Cerebellar cortex (tissue), 1 donor: ENCODE measurements at places on chromosomes 6 and 20.

DNA sequence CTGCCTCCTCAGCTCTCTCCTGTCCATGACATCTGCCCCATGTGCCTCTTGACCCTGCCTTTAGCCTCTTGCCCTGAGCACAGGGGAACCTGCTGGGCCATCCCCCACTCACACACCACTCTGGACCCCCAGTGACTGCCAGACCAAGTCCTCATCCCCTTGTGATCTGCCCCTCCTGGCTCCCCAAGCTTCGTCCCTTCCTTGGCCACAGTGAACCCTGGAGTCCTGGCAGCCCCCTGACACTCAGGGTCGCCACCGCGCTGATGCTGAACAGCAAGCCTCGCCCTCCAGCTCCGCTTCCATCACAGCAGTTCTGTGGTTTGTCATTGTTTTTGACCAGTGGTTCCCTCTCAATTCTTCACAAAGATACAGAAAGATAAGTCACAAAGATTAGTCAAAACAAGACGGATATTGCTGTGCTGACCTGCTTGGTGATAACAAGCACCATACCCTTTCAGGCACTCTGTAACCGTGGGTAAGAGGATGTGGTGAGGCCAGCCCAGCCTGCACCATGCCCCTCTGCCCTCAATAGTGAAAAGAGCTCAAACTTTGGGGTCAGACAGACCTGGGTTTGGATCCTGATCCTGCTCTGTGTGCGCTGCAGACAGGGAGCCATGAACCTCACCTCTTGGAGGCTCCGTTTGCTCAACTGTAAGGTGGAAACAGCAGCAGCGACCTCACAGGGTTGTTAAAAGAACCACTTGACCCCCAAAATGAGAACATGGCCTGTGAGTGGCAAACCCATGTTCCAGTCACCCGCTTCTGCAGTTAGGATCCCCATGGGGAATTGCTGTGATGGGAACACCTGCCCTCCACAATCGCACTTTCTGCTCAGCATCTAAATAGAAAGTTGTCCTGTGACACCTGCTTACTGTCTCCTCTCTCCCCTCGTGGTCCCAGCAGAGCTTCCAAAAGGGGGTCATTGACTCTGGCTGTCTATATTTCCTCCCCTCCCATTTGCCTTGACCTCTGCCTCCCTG is 114.5 kb downstream of the TOX2 start:
- no peak for DNase-seq

GRCh38 chr20:61680096-61680495 is 385.6 kb downstream of the TAF4 start:
- no peak for DNase-seq

DNA sequence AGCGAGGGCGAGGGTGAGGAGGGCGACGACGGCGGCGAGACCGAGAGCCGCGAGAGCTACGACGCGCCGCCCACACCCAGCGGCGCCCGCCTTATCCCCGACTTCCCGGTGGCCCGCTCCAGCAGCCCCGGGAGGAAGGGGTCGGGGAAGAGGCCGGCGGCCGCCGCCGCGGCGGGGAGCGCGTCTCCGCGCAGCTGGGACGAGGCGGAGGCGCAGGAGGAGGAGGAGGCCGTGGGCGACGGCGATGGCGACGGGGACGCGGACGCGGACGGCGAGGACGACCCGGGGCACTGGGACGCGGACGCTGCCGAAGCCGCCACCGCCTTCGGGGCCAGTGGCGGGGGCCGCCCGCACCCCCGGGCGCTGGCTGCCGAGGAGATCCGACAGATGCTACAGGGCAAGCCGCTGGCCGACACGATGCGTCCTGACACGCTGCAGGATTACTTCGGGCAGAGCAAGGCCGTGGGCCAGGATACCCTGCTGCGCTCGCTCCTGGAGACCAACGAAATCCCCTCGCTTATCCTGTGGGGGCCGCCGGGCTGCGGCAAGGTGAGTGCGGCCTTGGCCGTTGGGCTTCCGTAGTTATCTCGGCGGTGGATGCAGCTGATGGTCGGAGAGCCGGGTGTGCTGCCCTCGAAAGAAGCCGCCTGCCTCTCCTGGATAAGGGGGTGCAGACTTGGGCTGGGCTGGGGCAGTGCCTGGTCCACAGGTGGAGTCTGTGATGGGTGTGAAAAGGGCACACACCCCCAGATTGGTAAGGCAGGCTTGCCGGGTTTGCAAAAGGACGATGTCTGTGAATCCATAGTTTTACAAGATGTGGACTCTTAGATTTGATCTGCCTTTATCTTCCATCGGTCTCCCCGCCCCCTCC is 938 bp downstream of the WRNIP1 start:
- no peak for DNase-seq

GRCh38 chr6:154814063-154814462 is 80.8 kb downstream of the SCAF8 start:
- no peak for DNase-seq

DNA sequence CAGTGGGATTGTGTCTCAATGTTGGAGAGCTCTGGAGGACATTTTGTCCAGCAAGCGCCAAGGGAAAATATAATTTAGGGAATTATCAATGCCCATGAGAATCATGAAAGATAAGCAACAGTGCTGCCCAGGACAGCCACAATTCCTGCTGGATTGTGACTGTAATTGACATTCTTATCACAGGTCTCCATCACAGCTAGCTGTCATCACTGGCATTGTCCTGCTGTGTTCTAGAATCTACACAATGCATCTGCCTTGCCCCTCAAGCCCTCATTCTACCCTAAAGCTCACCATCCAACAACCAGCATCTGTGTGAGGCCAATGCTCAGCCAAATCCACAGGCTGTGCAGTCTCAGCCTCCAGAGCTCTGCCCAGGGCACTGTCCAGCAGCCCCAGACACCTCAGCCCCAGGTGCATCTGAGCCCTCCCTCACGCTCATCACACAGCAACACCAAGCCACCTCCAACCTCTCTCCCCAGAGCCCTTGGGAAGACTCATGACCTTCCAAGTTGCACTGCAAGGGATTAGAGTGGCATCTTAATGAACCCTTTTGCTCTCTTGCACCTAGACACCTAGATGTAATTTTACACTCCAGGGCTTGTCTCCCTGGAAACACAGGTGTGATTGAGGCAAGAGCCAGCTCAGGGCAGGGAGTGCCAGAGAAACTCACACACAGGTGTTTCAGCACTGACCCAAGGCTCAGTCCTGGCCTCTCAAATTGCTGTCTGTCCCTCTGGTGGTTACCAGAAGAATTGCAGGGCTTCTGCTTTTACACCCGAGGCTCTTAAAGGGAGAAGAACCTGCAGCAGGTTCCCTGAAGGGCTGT is 85.2 kb upstream of the PHACTR3 start:
- DNase-seq = peak; percentile 78

- no peak for DNase-seq
Observed at GRCh38 chr6:20440296-20440695, 38.6 kb downstream of the E2F3 start.

DNA sequence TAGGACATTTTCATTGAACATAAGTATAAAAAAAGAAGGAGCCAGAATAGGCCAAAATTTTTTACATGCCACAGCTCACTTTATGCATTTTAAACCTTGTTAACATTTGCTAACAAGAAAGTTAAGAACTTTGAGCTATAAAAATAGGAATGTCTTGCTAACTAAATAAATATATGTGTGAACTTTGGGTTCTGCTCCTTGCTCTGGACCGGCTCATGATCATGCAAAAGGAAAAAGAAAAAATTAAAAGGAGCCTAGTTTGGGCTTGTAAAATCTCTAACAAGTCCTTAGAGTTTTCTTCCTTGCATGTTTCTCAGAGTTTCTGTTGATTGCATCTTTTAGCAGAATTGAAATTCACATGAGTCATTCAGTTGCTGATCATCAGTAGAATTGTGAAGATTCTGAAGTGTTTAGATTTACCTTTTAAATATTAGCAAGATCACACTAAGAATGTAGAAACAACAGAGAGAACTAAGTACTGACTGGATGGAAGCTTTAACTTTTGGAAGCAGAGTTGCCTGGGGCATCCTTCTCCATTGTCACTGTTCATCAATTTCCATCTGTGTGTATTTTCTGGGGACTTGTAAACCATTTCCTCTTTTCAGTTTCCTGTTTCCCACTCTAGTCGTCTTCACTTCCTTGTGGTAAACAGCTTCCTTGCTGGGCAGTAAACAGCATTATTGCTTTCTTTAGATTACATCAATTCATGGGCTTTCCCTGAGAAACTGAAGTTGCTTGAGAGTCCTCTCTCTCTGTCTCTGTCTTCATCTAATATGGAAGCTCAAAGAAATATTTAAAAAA is 458.4 kb upstream of the BTBD3 start:
- no peak for DNase-seq

- DNase-seq = no peak
Observed at GRCh38 chr6:97626671-97627441, 343.8 kb upstream of the MMS22L start.

GRCh38 chr6:140590641-140591040 is 1216.2 kb upstream of the CITED2 start:
- DNase-seq = no peak

GRCh38 chr6:131976545-131977061 is 25.4 kb upstream of the CCN2 start:
- no peak for DNase-seq

- DNase-seq = no peak
Observed at GRCh38 chr6:41080621-41081020, 7.8 kb downstream of the NFYA start.

GRCh38 chr20:4809707-4810106 is 88.0 kb downstream of the PRND start:
- DNase-seq = no peak

GRCh38 chr6:170176136-170176897 is 114.6 kb downstream of the DLL1 start:
- no peak for DNase-seq

GRCh38 chr6:77502981-77503380 is 39.7 kb upstream of the HTR1B start:
- DNase-seq = no peak

DNA sequence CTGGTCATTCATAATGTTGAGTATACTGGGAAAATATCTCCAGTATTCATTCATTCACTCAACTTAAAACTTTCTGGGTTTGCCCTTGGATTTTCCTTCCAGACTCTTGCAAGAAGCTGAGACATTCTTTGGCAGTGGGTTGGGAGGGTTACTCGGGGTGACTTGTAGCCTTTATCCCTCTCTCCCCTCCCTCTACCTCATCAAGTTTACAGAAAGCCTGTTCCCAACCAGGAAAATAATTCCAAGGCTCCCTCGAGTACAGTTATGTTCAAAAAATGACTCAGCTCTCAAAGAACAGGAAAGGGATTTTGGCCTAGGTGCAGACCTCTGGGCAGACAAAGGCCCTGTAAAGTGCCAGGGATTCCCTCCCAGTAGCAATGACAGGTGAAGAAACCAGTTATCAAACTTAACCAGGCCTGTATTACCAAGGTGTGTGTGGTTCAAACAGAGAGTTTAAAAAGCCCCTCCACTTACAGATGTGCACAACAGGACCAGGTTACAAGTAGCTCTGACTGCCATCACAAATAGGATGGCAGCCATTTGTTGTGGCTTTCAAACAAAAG is 22.2 kb downstream of the FKBP1A start:
- no peak for DNase-seq

- peak; percentile 32 for DNase-seq
Observed at GRCh38 chr20:53736757-53737395, 143.2 kb upstream of the ZNF217 start.

DNA sequence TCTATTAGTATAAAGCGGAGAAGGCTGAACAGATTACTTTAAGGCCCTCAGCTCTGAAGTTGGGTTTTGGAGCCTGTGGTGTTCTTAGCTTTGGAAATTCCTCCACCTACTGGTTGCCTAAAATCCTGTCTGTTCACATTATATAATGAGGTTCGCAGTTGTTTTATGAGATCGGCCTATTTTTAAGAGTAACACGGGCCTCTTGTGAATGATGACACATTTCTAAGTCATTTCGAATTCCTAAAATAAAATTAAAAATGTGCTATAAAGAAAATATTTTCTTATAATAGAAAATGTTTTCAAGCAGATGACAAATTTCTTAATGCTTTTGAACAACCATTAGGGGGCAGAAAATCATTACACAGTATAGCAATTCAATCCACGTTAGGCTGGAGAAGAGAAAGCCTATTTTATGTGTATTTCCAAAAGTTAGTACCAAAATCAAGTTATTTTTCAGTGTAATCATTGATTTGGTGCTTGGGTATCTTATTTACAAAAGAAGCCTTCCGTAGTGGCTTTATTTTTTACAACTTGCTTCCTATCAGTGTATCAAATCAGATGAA is 15.8 kb upstream of the FAM8A1 start:
- peak; percentile 91 for DNase-seq

DNA sequence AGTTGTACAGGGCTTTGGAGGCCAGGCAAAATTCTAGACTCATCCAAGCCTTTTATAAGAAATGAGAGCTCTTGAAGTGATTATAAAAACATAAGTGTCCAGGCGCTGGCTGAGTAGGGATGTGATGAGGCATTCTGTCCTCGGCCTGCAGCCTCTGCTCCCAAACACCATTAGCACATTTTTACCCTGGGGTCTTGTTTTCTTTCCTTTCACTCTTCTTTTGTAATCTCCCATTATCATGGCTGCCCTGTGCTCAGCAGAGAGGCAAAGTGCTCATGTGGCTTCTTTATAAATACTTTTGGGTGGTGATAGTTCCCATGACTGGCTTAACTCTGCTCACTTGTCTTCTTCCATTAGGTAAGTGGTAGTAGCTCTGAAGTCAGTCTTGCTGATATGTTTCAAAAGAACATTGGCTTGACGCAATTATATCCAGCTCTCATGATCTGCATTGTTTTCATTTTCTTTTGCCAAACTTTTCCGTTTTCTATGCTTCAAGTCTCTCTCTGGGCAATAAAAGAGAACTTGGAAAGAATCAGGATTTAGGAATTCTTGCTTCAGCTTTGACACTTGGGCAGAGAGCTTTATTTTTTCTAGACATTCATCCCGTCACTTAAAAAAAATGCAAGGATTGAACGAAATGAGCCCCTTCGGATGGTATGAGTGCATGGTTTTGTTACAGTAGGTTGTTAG is 61.1 kb downstream of the CAP2 start:
- no peak for DNase-seq

DNA sequence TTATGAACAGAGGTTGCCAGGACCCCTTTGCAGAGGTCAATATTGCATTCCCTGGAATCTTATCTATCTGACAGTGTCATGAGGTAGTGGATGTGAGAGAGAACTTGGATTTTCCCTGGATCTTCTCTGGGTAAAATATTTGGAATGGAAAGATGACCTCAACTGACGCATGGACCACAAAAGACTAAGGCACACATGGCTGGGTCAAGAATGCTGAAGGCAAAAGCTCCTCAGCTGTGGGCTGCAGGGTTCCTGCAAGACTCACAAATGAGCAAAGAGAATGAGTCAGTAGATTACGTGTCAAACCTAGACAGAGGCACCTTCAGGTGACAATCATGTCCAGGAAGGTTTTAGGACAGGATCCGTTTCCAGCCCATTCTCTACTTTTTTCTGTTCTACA is 484.0 kb downstream of the C6orf118 start:
- no peak for DNase-seq

DNA sequence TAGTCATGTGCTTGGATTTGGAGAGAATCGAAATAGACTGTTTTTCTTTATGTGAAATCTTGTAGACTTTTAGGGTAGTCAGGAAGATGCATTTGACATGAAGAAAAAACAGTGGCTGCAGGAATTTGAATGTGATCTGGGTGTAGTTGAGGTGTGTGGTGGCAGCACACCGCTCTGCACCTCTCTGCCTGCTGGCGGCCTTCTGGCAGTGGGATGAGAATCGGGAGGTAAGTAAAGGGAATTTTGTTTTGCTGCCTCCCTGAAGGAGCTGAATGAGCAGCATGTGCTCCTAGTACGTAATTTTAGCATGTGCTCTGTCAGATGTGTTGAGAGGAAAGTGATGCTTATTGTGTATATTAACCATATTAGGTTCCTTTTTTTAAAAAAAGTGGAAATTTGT is 3.2 kb downstream of the TPD52L2 start:
- DNase-seq = no peak

GRCh38 chr6:100188754-100189153 is 194.7 kb upstream of the MCHR2 start:
- no peak for DNase-seq

- no peak for DNase-seq
Observed at GRCh38 chr20:62524505-62524911, 48.7 kb upstream of the GATA5 start.
